ENCODE measurements at places on chromosomes 6 and 20.

DNA sequence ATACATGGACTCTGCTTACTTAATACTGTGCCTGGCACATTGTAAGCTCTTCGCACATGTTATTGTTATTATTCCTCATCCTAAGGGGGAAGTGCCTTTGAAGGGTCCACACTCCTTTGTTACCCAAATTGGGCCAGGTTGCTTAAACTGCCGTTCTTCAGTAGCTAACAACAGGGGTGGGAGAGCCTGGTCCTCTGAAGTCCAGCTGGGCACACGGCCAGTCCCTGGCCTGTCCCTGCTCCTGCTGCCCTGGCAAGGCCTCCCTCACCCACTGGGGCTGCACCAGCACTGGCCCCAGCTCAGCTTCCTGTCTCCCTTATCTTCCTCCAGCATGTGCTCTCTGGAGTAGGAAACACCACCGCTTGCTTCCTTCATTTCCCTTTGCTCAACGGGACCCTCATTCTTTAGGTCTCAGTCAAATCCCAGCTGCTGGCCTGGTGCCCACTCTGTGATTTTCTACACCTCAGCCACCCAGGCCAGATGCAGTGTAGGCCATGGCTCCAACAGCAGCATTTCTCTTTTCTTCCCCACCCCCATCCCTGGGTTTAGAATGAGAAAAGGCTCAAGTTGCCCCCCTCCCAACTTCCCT, 5.5 kb upstream of the PROCR start:
- DNase-seq: no peak

DNA sequence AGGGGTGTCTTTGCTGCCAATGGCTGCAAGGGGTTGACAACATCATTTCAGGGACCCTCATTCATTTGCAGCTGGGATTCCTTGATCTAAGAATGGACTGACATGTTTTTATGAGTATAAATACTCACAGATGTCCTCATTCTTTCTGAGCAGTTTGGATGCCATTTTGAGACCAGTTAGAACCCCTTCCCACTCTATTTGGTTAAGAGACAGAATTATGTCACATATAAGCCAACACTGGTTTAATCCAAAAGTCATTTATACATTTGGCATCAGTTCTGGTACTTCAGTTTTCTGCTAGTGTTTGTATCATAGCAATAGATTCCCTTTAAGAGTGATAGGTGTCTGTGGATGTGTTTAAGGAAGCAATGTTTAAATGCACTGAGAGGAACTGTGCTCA, 248.8 kb downstream of the SAMD5 start:
- no peak for DNase-seq

DNA sequence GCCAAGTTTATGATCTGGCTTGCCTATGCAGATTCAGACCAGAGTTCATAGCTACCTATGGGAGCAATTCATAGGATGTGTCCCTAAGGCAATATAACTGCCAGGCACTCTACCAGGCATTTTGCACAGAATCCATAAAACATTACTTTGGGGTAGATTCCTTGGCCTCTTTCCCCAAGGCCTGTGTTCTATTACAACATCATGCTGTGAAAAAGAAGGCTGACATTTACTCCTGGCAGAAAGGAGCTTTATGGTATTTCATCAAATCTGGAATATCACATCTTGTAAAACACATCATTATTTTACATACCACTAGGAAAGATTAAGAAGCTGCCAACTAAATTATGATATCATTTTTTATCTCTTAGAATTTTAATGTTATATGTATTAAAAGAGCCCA, 287.0 kb upstream of the MARCKS start:
- peak; percentile 18 for DNase-seq

GRCh38 chr6:88985901-88986300, 22.5 kb upstream of the RNGTT start:
- no peak for DNase-seq

GRCh38 chr6:81683912-81684311, 68.6 kb downstream of the TENT5A start:
- DNase-seq: peak; percentile 49

DNA sequence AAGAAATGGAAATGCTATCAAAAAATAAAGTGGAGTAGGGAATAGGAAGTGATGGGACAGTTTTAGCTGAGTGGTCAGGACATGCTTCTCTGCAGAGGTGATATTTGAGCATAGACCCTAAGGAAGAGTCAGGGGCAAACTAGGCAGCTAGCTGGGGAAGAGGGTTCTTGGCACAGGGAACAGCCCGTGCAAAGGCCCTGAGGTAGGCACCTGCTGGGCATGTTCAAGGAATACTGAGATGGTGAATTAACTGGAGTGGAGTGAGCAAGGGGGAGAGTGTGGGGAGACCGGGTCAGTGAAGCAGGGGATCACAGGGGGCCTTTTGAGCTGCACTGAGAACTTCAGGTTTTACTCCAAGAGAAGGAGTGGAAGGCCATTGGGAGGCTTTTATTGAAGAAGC, 7.5 kb upstream of the SIRPA start:
- no peak for DNase-seq

DNA sequence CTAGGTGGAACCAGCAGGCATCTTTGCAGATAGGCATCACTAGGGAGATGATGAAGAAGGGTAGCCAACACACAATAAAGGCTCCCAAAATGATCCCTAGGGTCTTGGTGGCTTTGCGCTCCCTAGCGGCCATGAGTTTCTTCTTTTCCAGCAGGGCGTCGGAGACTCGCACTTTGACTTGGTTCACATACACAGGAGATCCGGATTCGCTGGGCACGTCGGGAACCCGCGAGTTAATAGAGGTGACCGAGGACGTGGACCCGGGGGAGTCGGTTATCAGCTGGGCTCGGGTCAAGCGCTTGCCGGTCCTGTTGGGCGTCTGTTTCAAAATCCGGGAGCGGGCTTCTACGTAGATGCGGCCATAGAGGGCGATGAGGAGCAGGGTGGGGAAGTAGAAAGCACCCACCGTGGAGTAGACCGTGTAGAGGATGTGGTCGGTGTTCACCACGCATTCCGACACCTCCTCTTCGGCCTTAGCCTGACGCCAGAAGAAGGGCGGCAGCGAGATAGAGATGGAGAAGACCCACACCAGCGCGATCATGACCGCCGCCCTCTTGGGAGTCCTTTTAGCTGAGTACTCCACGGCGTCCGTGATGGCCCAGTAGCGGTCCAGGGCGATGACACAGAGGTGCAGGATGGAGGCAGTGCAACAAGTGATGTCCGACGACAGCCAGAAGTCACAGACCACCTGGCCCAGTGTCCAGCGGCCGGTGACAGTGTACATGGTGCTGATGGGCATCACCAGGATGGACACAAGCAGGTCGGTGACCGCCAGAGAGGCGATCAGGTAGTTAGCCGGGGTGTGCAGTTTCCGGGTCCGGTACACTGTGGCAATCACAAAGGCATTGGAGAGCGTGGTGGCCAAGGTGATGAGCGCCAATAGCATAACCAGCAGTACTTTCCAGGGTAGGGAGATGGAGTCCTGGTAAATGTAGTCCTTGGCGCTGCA, 658 bp downstream of the HTR1B start:
- no peak for DNase-seq

GRCh38 chr6:34324738-34325444, 67.6 kb downstream of the NUDT3 start:
- DNase-seq: peak; percentile 27

DNA sequence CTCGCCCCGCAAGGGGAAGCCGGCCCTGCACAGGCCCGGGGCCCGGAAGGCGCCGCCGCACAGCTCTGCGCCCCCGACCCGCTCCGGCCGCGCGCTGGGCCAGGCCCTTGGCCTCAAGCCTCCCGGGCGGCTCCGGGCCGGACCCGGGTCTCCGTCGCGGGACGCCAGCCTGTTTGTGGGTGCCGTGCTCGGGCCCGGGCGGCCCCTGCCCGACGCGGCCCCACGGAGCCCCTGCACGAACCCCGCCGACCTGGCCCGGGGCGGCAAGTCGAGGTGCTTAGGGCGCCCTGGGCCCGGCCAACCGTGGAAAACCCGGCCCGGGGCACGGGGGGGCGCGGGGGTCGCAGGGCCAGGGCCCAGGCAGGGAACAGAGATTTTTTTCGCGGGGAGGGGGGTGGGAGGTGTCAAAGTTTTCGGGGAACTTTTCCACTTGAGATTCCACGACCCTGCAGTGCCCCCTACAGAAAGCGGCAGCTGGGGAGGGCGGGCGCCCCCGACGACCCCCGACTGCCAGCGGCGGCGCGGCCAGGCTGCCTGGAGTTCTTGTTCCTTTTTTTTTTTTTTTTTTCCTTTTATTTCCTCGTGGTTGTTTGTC, 805 bp upstream of the STX16 start:
- DNase-seq: peak; percentile 30

DNA sequence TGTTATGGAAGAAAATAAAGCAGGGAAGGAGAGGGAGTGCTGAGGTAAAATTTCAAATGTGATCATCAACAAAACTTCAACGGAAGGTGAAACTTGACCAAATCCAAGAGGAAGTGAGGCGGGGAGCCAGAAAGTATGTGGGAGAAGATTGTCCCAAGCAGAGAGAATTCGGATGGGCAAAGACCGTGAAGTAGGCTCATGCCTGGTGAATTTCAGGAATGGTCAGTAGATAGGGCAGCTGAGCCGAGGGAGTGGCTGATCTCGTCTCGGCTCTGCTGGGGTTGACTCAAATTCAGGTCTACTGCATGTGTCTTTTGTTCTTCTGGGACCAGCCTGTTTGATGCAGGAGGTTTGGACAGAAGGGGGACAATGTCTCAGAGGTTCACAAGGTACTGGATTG, 7.0 kb upstream of the CSNK2A1 start:
- DNase-seq: no peak

DNA sequence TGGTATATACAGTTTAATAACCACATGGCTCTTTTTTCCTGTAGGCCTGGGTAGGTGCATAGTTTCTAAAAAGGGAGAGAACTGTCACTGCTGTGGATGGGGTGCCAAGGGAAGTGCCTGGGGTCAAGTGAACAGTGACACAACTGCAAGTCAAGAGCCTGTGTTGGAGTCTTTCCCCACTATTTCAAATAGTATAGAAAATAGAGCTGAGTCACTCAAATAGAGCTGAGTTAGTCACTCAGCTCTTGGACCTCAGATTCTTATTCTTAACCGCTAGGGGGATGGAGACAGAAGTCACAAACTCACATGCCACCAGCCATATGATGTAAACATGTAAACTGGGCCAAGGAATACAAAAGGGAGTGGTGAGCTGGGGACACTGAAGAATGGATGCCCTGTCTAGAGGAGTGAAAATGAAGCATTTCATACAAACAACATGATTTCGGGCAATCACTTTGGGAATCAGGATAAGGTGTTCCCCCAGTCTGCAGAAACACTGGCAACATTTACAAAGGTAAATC, 2.1 kb downstream of the NQO2 start:
- peak; percentile 46 for DNase-seq

DNA sequence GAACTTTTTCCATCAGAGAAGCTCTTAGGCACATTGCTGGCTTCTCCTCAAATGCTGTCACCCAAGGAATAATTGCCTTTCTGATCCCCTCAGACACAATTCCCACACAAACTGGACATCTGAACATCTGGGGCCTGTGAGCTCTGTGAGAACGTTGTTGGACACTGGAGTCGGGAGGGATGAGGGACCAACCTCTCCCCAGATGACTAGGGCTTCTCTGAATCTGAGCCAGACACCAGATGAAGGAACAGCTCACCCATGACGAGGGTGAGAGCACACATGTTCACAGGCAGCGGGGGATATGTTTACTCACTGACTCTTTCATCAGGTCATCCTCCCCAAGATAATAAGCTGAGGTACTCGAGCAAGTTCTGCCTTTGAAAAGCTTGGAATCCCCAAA, 283.9 kb upstream of the SUPT3H start:
- DNase-seq: peak; percentile 10

All from NCI-H69 (cell line).